IPS DF 6.9 (cell line): ENCODE measurements at places on chromosomes 7 and 10.

- DNase-seq: no peak
Measured at GRCh38 chr10:11578802-11579255, 32.6 kb downstream of the USP6NL start.

- no peak for DNase-seq
Measured at GRCh38 chr10:1939016-1939415, 201.7 kb upstream of the ADARB2 start.

- DNase-seq: no peak
Measured at GRCh38 chr7:120819861-120820260, 38.1 kb downstream of the TSPAN12 start.

GRCh38 chr7:20114468-20114867, 102.7 kb downstream of the MACC1 start:
- no peak for DNase-seq

- DNase-seq: no peak
Measured at GRCh38 chr10:108735380-108735779, 1187.9 kb downstream of the XPNPEP1 start.

- no peak for DNase-seq
Measured at GRCh38 chr10:4278186-4278585, 493.2 kb upstream of the KLF6 start.

GRCh38 chr7:38411404-38411803, 138.0 kb upstream of the TARP start:
- peak; percentile 54 for DNase-seq

DNA sequence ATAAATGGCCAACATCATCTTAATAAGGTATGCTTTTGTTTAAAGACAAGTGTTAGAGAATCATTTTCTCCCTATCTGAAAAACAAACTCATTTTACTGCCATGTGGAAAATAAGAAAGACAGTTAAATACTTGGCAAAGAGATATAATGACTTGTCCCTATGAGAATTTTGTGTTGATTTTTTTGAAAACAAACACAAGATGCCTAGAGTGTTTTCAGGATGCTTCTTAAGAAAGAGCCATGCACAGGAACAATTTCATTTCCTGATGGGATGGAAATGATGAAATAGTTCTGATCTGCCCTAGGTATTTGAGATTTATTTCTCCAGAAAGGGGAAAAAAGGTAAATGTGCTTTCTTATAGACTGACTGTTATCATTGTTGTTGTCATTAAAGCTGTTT, 237.5 kb upstream of the GNAI1 start:
- no peak for DNase-seq

DNA sequence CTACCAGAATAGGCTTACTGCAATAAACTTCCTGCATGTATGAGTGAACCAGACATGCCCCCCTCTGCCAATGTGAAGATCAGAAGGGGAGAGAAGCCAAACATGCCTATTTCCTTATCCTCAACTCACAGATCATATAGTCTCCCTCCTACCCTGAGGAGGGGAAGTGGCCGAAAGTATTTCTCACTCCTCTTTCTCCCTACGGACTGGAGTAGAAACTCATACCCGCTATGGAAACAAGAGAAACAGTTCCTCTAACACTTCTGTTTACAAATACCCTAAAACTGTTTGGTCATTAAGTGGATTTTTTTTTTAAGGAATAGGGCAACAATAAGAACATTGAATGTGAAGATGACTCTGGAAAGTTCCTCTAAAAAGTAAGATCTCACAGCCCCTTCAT, 31.4 kb downstream of the CCNJ start:
- DNase-seq: no peak

DNA sequence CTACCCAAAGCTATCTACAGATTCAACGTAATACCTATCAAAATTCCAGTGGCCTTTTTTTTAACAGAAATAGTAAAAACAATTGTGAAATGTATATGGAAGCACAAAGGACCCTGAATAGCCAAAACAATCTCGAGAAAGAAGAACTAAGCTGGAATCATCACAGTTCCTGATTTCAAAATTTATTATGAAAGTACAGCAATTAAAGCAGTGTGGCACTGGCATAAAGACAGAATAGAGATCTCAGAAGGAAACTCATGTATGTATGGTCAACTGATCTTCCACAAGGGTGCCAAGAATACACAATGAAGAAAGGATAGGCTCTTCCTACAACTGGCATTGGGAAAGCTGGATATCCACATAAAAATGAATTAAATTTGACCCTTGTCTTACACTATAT, 23.2 kb downstream of the PNLIPRP3 start:
- DNase-seq: no peak

GRCh38 chr10:114176511-114176910, 2.5 kb upstream of the CCDC186 start:
- no peak for DNase-seq

GRCh38 chr10:3476186-3476585, 303.6 kb upstream of the PITRM1 start:
- no peak for DNase-seq

- DNase-seq: no peak
Measured at GRCh38 chr7:99404235-99404976, 4.0 kb downstream of the PDAP1 start.

GRCh38 chr10:114869520-114869892, 47.9 kb downstream of the FHIP2A start:
- DNase-seq: no peak

- no peak for DNase-seq
Measured at GRCh38 chr7:50366311-50366710, 61.8 kb downstream of the IKZF1 start.

DNA sequence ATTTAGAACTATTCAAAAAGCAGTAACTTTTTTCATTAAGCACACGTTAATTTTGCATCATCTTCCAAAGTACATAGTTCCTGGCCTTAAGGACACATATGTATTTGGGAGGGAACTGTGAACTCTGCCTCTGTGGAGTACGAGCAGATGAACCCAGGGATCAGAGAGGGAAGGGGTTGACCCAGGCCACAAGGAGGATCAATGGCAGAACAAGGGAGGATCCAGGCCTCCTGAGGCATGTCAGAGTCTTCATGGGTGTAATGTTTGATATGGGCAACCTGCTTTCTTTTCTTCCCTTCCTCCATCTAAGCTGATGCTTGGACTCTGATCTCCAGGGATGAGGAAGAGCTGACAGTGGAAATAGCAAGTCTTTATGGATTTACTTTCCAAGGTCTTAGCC, 164.0 kb downstream of the SH2D4B start:
- DNase-seq: no peak

- no peak for DNase-seq
Measured at GRCh38 chr10:116637830-116638229, 17.1 kb downstream of the PNLIPRP2 start.

GRCh38 chr7:7761340-7761973, 43.0 kb upstream of the RPA3 start:
- DNase-seq: no peak

DNA sequence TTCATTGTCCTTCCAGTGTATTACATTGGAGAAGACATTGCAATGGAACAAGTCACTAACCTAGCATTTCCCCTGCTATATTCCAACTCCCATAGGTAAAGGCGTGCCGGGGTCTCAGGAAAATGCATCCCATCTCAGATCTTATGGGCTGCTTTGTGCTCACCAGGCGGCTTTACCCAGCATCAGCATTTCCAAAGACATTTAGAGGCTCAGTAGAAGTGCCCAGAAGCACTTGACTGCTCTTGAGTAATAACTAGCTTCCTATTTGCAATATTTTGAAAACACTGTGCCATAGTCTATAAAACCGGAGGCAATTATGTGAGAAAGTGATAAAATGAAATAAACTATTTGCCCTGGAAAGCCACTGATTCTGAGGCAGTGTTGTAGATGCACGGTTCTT, 415.0 kb upstream of the NPVF start:
- no peak for DNase-seq

DNA sequence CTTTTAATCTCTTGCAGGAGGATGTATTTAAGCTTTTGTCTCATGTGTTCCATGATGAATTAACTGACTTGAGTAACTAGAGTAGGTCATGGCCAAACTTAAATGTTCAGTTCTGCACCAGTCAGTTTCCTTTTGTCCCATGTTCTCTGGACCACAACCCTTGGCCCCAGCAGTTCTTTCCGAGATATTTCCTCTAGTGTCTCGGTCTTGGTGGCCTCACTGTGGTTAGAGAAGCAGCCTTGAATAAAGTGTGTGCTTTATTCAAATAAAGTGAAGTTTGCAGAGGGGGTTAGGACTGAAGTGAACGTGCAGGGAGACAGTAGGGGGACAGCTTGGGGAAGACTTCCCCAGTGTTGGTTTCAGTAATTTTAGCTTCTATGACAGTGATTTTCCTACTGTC, 9.3 kb downstream of the ZNF212 start:
- DNase-seq: no peak

DNA sequence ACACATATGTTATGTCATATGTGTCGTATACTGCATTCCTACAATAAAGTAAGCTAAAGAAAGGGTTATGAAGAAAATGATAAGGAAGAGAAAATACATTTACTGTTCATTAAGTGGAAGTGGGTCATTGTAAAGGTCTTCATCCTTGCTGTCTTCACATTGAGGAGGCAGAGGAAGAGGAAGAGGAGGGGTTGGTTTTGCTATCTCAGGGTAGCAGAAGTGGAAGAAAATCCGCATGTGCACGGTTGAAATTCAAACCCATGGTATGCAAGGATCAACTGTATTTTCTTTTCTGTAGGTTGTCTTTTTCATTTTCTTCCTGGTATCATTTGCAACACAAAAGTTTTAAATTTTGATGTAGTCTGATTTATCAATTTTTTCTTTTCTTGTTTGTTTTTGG, 6.3 kb downstream of the PLEKHA8 start:
- no peak for DNase-seq

DNA sequence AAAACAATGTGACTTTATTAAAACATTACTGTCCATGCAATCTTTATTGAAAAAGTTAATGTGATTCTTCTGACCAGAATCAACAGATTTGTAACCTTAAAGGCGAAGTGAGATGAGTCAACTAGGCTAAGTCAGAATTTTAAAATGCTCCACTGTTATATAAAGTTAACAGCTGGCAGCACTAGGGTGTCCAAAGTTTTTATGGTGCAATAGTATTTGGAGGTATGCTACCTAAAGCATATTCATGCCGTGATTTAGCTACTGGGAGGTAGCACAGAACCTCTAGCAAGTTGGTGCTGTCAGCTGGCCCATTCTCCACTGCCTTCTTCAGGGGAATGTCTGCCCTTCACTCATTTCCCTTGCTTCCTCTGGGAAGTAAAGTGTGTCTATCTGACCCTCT, 126.7 kb downstream of the RAPGEF5 start:
- DNase-seq: no peak

DNA sequence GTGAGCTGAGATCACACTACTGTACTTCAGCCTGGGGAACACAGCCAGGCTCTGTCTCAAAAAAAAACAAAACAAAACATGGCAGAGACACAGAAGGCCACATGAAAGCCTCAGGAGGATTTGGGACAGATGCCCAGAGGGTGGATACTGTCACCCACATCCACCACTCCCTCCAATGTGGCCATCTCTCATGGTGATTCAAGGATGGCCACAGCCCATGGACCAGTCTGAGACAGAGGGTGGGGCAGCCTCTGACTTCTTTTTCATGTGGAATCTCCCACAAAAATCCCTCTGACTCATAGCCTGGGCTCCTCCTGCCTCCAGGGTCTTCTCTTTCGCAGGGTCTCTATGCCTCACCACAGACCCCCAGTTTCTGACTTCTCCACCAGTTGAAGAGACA, 59.0 kb upstream of the GTF2I start:
- no peak for DNase-seq

GRCh38 chr7:111138193-111138569, 47.3 kb downstream of the LRRN3 start:
- no peak for DNase-seq

DNA sequence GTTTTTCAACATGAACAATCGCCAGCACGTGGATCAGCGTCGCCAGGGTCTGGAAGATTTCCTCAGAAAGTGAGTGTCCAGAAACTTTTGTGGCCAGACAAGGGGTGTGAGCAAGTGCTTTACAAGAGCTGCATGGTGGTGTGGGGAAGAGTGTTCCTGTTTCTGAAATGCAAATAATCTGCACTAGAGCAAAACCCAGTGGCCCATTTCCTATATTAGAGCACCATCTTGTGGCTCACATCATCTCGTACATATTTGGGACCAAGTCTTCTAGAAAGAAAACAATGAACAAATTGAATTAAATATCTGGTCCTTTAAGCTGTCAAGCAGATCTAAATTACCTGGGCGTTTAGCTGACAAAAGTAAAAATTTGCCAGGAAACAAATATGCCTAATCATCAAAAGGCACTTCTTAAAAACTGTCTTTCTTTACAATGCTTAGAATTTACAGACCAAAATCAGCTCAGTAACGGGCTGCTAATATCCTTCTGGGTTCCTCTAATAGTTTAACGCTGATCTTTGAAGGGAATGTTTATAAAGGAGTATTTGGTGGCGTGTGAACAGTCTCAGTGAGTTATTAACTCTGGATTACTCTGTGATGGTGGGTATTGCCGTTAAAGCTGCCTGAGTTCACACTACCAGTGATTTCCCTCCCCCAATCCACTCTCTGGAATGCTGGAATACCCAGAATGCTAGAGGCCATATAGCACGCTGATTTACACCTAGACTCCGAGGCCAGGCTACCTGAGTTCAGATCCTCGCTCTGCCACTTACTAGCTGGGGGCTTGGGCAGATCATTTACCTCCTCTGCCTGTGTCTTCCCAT, 73.6 kb downstream of the SNX10 start:
- DNase-seq: no peak

GRCh38 chr7:143479055-143479766, 1.5 kb downstream of the TAS2R41 start:
- no peak for DNase-seq

GRCh38 chr10:120931999-120932398, 80.8 kb downstream of the WDR11 start:
- no peak for DNase-seq

- no peak for DNase-seq
Measured at GRCh38 chr10:131933696-131934086, 32.9 kb downstream of the PPP2R2D start.

DNA sequence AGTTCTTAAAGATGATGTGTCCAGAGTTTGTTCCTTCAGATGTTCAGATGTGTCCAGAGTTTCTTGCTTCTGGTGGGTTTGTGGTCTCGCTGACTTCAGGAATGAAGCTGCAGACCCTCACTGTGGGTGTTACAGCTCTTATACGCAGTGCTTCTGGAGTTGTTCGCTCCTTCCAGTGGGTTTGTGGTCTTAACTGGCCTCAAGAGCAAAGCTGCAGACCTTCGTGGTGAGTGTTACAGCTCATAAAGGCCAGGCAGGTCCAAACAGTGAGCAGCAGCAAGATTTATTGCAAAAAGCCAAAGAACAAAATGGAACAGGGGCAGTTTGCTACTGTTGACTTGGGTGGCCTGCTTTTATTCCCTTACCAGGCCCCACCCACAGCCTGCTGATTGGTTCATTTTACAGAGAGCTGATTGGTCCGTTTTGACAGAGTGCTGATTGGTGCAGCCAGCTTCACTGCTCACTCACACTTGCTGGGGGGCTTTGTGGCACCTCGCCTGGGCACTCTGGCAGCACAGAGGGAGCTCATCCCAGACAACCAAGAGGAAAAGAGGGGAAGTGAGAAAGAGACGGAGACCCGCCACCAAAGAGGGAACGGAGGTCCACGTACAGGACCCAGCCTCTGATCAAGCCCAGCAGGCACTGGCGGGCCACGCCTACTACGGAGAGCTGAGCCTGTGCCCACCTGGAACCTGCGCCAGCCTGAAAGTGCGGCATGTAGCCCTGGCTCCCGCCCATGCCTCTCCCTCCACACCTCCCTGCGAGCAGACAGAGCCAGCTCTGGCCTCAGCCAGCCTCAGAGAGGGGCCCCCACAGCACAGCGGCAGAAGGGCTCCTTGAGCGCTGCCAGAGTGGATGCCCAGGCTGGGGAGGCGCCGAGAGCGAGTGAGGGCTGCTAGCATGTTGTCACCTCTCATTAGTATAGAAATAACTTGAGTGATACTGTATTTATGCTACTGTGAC, 55.8 kb upstream of the SEMA3C start:
- DNase-seq: no peak

- no peak for DNase-seq
Measured at GRCh38 chr7:26397332-26397731, 105.7 kb downstream of the SNX10 start.
